ENCODE measurements at places on chromosomes 5 and 9.

DNA sequence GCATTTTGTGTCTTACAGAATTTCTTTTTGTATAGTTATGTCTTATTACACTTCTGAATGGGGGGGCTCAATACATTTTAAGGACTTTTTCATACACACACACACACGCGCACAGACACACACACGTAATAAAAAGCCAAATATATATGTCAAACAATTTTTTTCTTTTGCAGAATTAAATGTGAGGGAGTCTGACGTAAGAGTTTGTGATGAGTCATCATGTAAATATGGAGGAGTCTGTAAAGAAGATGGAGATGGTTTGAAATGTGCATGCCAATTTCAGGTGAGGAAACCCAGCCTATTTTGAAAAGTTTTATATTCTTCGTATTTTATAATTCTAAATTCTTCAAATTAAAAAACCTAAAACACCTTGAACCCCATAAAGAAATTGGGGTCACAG is 25.6 kb downstream of the TMEFF1 start:
- no peak for DNase-seq

- peak; percentile 55 for DNase-seq
Observed at GRCh38 chr5:79697222-79698170, 7.9 kb downstream of the CMYA5 start.

- DNase-seq = no peak
Observed at GRCh38 chr5:75277463-75277862, 40.8 kb upstream of the ANKRD31 start.

- DNase-seq = peak; percentile 98
Observed at GRCh38 chr5:179265514-179266290, 79.6 kb downstream of the ADAMTS2 start.

DNA sequence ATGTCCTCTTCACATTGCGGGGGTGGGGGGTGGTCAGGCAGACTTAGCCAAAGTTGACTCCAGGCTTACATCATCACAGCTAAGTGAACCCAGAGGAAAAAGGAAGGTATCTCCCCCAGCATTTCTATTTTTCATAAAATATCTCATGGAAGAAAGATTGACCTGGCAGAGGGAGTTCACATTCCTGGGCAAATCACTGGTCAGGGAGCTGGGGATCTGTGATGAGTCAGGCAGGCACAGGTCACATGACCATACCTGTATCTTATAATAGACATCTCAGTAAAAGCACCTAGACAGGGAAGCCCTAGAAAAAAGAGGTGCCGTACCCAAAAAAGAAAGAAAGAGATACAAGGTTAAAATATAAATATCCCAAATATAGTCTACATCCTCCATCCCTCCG is 57.3 kb upstream of the WWC1 start:
- DNase-seq = no peak

DNA sequence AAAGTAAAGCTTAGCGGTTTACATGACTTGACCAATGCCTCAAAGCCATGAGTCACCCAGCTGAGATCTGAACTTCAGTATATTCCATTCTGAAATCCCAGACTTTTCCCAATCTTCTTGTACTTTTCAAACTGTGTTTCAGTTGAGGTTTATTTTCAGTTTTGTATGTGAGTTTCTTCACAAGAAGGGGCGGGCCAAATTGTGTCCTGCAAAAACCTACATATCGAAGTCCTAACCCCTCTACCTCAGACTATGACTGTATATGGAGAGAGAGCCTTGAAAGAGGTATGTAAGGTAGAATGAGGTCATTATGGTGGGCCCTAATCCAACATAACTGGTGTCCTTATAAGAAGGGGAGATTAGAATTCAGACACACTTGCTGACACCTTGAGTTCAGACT is 666 bp upstream of the TLR4 start:
- DNase-seq = peak; percentile 20

DNA sequence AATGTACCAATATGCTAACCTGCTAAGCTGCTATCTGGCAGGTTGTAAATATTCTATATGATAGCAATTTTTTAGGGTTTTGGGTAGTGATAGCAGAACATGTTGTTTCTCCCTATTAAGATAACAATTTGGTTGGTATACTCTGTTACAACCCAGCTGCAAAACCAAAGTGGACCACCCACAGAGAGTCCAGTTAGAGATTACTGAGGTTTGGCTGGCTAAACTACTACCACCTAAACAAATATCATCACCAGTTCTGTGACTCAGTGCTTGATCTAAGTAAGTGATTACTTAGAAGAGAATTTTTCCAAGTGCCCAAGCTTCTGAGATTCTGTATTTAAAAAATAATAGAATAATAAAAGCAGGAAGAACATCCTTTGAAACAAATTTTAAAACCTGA is 72.3 kb downstream of the XRCC4 start:
- no peak for DNase-seq

DNA sequence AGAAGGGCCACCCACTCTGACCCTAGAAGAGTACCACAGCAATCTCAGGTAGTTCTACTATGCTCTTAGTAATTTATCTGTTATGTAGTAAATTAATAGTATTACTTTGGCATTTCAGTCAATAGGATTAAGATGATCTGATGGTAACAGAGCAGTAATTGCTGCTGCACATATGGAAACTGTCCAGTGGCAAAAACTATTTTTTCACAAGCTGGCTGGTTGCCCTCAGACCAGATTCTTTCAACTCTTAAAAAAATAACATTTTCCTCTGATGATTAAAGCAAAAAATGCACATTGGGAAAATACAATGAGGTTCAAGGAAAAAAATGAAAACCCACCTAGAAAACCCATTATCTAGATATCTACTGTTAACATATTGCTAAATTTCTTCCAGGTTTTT is 19.7 kb downstream of the GLRA1 start:
- DNase-seq = peak; percentile 22

GRCh38 chr5:51860532-51861018 is 477.3 kb downstream of the ISL1 start:
- DNase-seq = no peak

DNA sequence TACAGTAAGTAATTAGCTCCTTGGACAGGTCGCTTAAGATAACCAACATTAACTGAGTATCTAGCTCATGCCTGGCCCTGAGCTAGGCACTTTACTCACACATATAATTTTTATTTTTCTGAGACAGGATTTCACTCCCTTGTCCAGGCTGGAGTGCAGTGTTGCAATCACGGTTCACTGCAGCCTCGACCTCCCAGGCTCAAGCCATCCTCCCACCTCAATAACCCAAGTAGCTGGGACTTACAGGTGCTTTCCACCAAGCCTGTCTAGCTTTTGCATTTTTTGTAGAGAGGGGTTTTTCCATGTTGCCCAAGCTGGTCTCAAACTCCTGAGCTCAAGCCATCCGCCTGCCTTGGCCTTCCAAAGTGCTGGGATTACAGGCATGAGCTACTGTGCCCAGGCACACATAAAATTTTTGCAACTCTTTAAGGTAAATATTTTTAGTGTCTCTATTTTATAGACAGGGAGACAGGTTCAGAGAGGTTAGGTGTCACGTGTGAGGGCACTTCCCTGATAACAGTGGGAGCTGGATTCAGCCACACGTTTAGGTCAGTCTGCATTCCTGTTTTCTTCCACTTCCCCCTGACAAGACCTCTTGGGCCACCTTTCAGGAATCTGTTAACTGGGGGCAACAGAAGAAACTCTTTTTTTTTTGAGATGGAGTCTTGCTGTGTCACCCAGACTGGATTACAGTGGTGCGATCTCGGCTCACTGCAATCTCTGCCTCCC is 18.2 kb downstream of the HBEGF start:
- DNase-seq = no peak

- DNase-seq = no peak
Observed at GRCh38 chr5:148626081-148626613, 28.2 kb downstream of the HTR4 start.

- no peak for DNase-seq
Observed at GRCh38 chr9:29866556-29866955, 2293.3 kb upstream of the C9orf72 start.

- no peak for DNase-seq
Observed at GRCh38 chr9:78238046-78239038, 2.5 kb downstream of the CEP78 start.

DNA sequence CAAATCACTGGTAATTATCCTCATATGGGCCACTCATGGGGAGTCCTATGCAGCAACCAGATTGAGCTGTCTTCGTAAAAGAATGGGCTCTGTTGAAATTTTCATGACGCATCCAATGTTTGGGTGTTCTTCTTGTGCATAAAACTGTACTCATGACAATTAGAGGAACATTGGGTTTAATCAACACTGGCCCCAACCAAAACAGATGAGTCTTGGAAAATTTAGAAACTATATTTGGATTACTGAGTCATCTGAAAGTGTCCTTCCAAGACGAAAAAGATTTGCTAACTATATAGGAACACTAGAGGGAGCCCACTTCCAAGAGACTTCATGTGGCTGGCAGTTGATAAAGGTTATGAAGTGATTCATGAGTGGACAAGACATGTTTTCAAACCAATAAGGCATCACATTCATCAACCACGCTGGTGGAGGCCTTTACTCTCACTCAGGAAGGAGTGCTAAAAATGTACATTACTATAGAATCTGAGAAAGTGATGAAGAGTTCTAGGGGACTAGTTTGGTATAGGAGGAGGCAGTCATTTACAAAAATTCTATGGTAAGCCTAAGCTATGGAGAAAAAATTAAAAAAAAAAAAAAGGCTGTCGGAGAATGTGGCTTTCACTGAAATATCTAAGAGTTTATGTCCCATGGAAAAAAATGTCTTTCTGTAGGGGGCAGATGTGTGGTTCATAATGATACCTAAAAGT is 313.5 kb downstream of the PRDM9 start:
- peak; percentile 1 for DNase-seq

- no peak for DNase-seq
Observed at GRCh38 chr9:74006935-74007334, 490.2 kb upstream of the RORB start.

GRCh38 chr5:174618589-174618988 is 105.8 kb upstream of the MSX2 start:
- no peak for DNase-seq

DNA sequence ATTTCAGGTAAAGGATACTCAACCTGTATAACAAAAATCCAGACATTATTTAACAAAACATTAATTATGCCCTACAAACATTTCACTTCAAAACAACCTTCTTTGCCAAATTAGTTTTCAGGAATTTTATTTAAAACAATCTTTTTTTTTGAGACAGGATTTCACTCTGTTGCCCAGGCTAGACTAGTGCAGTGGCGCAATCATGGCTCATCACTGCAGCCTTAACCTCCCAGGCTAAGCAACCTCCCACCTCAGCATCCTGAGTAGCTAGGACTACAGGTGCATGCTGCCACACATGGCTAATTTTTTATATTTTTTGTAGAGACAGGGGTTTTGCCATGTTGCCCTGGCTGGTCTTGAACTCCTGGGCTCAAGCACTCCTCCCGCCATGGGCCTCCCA is 3.9 kb downstream of the FNIP1 start:
- DNase-seq = no peak

DNA sequence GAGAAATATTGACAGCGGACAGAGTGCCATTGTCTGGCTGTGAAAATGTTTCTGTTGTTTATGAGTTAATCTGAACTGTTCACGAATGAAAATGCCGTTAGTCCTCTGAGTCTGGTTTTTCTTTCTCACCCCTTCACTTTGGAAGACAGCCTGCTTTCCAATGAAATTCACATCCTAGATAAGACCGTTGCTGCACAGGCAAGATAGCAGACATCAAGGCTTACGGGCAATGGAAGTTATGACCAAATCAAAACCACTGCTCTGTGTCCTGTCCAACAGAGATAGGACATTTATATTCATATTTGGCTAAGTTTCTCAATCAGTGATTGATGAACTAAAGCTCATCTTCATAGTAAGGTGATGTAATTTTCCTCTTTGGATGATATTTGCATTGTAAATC is 180.0 kb upstream of the DMAC1 start:
- DNase-seq = no peak

DNA sequence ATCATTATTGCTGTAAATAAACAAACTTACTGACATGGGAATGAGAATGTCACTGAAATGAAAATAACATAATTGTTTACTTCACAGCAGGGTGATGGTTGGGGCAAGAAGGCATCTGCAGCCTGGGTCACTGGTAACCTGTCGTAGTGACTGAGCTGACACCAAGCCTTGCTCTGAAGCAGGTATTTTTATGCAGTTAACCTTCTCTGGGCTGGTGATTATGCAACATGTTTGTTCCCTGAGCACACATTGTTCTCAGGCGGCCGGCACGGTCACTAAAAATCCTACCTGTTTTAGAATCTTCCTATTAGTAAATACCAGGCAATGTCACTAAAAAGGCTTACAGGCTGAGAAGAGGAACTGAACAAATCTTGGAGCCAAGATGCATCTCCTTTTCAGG is 157.7 kb upstream of the NR3C1 start:
- DNase-seq = no peak

- no peak for DNase-seq
Observed at GRCh38 chr5:122292332-122292731, 19.7 kb upstream of the SNCAIP start.

DNA sequence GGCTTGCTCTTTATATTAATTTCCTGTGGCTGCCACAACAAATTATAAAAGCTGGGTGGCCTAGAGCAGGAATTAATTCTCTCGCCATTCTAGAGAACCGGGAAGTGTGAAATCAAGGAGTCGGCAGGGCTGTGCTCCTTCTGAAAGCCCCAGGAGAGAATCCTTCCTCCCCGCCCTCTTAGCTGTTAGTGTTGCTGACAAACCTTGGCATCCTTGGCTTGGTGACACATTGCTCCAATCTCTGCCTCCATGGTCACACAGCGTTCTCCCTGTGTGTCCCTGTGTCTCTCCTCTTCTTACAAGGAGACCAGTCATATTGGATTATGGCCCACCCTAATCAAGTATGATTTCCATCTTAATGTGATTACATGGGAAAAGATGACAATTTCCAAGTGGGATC is 55.9 kb upstream of the NEURL1B start:
- DNase-seq = no peak

GRCh38 chr5:92923885-92924284 is 657.1 kb downstream of the NR2F1-AS1 start:
- no peak for DNase-seq

- DNase-seq = no peak
Observed at GRCh38 chr9:121691890-121692289, 40.5 kb downstream of the DAB2IP start.

- DNase-seq = no peak
Observed at GRCh38 chr5:81763294-81763928, 12.5 kb upstream of the SSBP2 start.

- DNase-seq = no peak
Observed at GRCh38 chr9:17520268-17521064, 58.4 kb upstream of the SH3GL2 start.

GRCh38 chr5:77774981-77775789 is 954 bp downstream of the TBCA start:
- DNase-seq = no peak

DNA sequence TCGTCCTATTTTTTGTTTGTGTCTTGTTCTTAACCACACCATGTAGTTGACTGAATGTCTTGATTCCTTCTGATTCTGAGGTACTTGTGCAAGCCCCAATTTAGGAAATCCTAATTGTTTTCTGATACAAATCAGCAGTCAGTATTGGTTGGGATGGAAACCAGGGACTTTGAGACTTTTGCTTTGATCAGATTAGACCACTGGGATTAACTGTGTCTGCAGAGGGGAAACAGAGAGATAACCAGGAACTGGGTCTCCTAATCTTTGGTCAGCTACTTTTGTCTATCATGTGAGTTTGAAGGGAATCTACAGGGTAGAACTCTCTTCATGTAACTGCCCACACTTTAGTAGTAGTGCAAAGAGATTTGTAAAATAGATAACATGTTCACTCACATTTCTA is 173.8 kb upstream of the POC5 start:
- DNase-seq = no peak

- DNase-seq = no peak
Observed at GRCh38 chr5:61535828-61536227, 203.8 kb downstream of the ZSWIM6 start.
